Stimulated activated naive CD4-positive, alpha-beta T cell treated with Interleukin-2 at 50 U/mL for 16 hours (primary cell): ENCODE measurements at places on chromosomes 16 and 17.

DNA sequence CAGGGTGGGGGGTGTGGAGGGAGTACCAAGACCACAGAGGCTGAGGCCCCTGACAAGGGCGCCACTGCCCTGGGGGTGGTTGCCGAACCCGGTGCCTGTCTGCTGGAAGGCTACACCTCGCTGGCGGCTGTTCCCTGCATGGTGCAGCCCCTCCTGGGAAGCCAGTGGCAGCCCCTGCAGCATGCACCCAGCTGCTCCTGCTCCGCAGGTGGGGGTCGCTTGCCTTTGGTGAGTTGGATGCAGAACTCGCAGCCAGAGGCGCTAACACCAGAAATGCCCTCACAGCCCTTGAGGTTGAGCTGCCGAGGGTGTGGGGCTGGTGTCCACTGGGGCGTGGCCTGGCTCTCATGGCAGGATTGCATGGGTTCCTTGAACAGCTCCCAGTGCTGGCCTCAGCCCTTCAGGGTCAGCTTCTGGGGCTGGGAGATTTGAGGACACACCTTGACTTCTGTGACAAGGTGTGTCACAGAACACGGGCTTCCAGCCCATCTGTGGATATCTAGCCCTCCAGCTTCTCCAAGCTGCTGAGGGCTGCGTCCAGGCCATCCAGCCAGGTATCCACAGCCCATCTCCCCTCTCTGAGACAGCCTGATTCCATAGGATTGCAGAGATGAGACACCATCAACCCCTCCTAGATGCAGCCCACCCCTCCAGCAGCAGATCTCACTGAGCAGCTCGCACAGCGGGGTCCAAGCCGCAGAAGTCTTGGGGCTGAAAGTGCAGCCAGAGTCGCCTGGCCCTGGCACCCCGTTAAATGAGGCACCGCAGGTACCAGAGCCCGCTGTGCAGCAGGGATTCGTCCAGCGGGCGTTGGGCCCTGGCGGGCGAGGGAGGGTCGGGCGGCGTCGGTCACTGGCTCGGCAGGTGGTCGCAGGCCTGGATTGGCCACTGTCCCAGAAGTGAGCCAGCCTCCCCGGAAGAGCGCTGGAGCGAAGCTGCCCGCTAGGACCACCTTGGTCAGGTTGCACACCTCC, 586.3 kb downstream of the KCNJ18 start:
- DNase-seq, result no peak

- peak; percentile 61 for DNase-seq
These were observed 192.4 kb upstream of the GSE1 start for GRCh38 chr16:85420501-85421337.

DNA sequence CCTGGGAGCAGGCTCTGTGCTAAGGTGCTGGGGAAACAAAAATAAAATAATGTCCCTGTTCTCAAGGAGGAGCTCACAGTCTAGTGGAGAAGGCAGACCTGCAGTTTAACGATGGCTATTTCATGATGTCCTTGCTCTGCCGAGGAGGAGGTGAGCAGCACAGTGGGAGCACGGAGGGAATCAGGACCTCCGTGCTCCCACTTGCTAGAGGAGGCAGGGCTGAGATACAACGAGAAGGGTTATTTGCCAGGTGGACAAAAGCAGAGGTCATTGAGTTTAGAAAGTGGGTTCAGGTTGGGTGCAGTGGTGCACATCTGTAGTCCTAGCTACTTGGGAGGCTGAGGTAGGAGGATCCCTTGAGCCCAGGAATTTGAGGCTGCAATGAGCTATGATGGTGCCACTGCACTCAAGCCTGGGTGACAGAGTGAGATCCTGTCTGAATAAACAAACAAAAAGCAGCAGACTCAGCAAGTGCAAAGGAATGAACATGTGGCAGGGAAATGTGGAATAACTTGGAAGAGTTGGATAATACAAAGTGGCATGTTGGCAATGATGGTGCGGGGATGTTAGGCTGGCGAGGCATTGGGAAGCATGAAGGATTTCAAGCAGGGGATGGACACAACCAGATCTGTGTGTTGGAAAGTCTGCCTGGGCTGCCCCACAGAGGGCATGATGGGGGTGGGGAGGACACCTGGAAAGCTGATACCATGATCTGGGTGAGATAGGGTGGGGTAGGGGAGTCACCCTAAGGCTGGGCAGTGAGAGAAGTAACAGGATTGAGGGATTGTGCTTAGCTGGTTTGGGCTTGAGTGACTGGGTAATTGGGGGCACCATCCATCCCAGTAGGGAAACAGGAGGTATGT, 12.8 kb upstream of the TNS4 start:
- no peak for DNase-seq

GRCh38 chr16:56408379-56409098, 16.8 kb downstream of the AMFR start:
- no peak for DNase-seq

GRCh38 chr17:52148288-52148968, 10.1 kb downstream of the CA10 start:
- DNase-seq, result no peak

DNA sequence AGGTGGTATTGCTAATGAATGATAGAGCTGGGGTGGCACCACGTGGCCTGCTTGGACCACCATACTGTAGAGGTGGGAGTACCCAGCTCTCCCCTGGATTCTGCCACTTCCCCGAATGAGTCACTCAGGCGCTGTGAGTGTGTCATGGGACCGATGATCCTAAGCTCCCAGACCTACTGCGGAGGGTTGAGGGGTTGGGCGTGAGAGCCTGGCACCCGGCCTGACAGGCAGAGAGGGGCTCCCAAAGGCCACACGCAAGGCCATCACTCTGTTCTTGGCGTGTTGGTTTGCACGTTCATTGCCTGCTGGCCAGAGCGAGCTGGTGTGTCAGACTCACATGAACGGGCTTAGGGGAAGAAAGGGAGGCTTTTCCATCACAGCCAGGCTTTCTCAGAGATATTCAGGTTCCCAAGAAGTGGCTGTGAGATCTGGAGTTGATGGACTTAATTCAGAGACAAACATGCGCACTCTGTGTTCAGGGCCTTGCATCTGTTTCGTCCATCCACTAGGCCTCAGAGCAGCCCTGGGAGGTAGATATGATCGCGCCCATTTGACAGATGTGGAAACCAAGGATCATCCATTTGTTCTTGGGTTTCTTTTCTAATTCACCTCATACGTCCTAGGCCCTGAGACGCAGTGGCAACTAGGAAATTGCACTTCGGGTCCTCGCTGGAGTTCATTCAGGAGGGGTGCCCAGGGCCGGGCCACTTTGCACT, 41.4 kb downstream of the CMIP start:
- no peak for DNase-seq

DNA sequence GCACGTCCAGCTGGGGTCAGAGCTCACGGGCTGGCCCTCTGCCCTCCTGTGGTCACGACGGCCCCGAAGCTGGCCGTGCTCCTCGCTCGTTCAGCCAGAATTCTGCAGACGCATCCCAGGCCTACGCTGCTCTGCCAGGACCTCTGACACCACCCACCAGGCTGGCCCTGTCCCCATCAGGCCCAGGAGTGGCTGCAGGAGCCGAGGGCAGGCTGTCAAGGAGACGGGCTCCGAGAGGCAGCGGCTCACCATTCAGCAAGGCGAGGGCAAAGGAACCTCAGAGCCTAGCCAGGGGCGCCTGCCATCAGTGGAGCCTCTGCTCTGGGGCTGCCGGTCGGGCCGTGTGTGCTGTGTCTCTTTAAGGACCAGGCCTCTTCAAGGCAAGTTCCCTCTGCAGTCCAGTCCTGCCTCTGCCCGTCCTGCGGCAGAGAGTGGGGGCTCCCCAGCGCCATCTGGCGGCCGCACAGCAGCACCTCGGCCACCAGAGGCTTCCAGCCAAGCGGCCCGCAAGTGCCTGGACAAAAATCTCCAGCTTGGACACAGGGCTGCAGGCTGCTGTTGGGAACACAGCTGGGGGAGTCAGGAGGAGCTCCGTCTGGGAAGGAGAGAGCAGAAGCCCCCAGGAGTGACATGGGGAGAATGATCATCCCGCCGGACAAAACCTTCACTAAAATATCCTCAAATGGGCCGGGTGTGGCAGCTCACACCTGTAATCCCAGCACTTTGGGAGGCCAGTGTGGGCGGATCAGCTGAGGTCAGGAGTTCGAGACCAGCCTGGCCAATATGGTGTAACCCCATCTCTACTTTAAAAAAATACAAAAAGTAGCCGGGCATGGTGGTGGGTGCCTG, 7.4 kb upstream of the ABR start:
- DNase-seq, result peak; percentile 69

GRCh38 chr16:19147627-19148026, 20.4 kb upstream of the SYT17 start:
- no peak for DNase-seq

GRCh38 chr16:10663146-10663545, 31.6 kb downstream of the TEKT5 start:
- DNase-seq, result no peak

- no peak for DNase-seq
These were observed 163.8 kb downstream of the RPTOR start for GRCh38 chr17:80708480-80708879.

- no peak for DNase-seq
These were observed 90.6 kb upstream of the HLF start for GRCh38 chr17:55174133-55174532.

- DNase-seq, result no peak
These were observed 10.9 kb downstream of the FLII start for GRCh38 chr17:18247613-18248001.

- DNase-seq, result no peak
These were observed 21.1 kb downstream of the NARF start for GRCh38 chr17:82479602-82480001.

DNA sequence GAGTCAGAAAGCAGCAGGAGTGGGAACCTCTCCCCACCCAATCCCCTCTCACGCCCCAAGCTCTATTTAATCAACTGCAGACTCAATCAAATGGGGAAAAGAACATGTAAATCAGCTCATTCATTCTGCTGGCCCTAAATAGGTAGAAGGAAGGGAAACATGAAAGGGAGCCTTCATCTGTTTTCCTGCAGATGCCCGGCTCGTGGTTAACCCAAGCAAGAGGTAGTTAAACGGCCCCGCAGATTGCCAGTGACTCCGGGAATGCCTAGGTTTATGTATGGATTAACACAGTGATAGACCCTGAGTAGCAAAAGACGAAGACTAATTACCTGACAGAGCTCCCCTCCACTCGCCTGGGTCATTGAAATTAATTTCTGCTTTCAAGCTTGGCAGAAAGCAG, 542.0 kb downstream of the WWOX start:
- no peak for DNase-seq

- DNase-seq, result no peak
These were observed 20.3 kb downstream of the G6PC1 start for GRCh38 chr17:42920922-42921321.

- DNase-seq, result no peak
These were observed 907 bp upstream of the ESRP2 start for GRCh38 chr16:68236826-68237242.

DNA sequence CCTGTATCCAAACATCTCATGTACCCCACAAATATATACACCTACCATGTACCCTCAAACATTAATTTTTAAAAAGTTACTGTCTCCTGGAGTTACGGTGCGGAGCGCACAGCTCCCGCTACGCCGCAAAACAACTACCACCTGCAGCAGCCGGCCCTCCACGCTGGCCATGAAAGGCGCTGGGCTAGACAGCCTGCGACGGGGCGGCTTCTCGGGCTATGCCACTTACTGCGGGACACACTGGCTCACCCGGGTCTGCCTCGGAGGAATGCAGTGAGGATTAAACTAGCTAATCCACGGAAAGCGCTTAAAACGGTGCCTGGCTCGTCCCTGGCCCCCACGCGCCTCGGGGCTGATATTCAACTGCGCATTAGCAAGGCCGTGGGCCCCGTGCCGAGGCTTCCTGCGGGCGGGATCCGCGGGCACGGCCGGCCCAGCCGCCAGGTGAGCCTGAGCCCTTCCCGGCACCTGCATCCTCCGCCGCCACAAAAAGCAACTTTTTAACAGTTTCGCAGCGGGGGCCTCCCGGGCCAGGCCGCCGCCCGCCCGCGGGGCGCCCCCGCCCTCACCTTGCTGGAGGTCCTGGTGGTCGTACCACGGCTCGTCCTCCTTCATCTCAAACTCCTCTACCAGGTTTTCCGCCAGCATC, 633 bp downstream of the CDR2 start:
- DNase-seq, result peak; percentile 44
